ENCODE measurements at places on chromosomes 13 and 19. TPM values are rescaled to one million over a fixed set of nuclear protein-coding genes. Genes with fewer than 3 reads are reported as not detected.

Gene HMGB1
- total RNA-seq = 582 TPM

Gene SYDE1
- total RNA-seq = 17.5 TPM

Gene CPAMD8
- not detected for total RNA-seq

Gene ZNF556
- 0.03 TPM for total RNA-seq

Gene KLK14
- 0.17 TPM for total RNA-seq

Gene SIGLEC9
- total RNA-seq = 0.06 TPM

Gene PODNL1
- total RNA-seq = 1.4 TPM

Gene RAB8A
- total RNA-seq = 47.7 TPM

Gene KCNJ14
- total RNA-seq = 1.2 TPM

Gene CD33
- 0.08 TPM for total RNA-seq

Gene DLL3
- total RNA-seq = 11.1 TPM

Gene ATP1A3
- total RNA-seq = 4.0 TPM

Gene GARRE1
- total RNA-seq = 12.6 TPM

Gene ALOX5AP
- total RNA-seq = 11.5 TPM

Gene PGLYRP2
- total RNA-seq = not detected

Gene MBD3L3
- not detected for total RNA-seq

Gene WTIP
- 35.0 TPM for total RNA-seq

Gene CD320
- 93.5 TPM for total RNA-seq

Gene RASAL3
- total RNA-seq = not detected

Gene YJEFN3
- 4.0 TPM for total RNA-seq

Gene C19orf73
- total RNA-seq = 1.6 TPM

Gene FUT1
- total RNA-seq = 0.09 TPM

Gene PLK5
- total RNA-seq = not detected

Gene CEACAM8
- not detected for total RNA-seq

Gene TEX29
- not detected for total RNA-seq

Gene CCNA1
- 0.32 TPM for total RNA-seq

Gene SIGLEC8
- total RNA-seq = not detected

Gene CFAP97D2
- total RNA-seq = not detected

Gene NLRP12
- not detected for total RNA-seq

Gene PRR22
- 2.5 TPM for total RNA-seq

Gene CCDC169
- 0.41 TPM for total RNA-seq

Gene VMAC
- total RNA-seq = 0.56 TPM

Gene GPR108
- 42.7 TPM for total RNA-seq

Gene POSTN
- total RNA-seq = 0.05 TPM

Gene NXNL1
- total RNA-seq = not detected

Gene WIZ
- total RNA-seq = 23.4 TPM

Gene ZNF284
- 0.38 TPM for total RNA-seq

Gene CDKN2D
- total RNA-seq = 5.0 TPM

Gene DDX39A
- 136 TPM for total RNA-seq

Gene ACER1
- not detected for total RNA-seq

Gene SHANK1
- 0.09 TPM for total RNA-seq

Gene ZNF850
- total RNA-seq = 0.31 TPM

Gene ANKRD24
- 0.18 TPM for total RNA-seq

Gene PRX
- 1.3 TPM for total RNA-seq

Measured in A549 treated with AZD2906 at 1 μM for 4 hours (cell line).